Thoracic aorta (tissue), 2 donors: ENCODE measurements at places on chromosomes 11 and 22. TPM values are rescaled to one million over a fixed set of nuclear protein-coding genes. Genes with fewer than 3 reads are reported as not detected.

DNA sequence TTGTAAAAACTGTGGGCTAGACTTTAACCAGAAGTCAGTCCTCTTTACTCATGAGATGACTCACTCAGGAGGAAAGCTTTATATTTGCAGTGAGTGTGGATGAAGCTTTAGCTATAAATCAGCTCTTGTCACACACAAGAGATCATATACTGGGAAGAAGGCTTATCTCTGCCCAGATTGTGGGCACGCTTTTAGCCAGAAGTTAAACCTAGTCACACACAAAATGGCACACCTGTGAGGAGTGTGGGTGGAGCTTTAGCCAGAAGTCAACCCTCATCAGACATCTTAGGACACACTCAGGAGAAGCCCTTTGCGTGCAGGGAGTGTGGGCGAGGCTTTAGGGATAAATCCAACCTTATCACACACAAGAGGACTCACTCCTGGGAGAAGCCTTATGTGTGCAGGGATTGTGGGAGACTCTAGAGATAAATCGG, 706.9 kb upstream of the LUZP2 start:
- H3K4me3 ChIP-seq, result no peak overlapping the region
- no peaks in the 10 kb centered on the region for H3K4me1 ChIP-seq
- DNase-seq, result no peak
- H3K27ac ChIP-seq, result no peak overlapping the region

DNA sequence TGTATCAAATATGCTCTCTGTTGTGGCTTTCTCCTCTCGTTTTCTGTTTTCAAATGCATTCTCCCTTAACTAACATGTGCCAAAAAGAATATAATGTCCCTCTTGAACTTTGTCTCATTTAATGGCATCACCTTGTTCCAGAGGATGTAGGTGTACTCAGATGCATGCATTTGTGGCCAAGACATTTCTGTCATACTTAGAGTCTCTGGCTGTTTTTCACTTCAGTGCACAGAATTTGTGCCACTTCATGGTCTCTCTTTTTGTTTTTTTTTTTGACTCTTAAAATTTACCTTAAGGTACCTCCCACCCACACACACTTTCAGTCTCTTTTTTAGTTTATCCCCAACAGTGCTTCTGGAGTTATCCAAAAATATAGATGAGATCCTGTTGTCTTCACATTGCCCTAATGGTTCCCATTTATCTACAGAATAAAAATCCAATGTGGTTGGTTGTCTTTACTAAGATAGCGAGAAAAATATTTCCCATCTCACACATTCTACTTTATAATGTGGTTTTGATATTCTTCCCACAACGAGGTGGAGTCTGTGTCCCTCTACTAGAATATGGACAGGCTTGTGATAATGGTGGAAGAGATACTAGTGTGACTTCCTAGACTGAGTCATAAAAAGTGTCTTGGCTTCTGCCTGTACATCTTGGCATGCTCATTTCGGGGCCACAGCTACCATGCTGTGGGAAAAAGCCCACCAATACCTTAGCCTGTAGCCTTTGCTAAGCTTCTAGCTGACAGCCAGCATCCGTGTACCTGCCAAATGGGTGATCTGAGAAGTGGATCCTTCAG, 125.8 kb downstream of the DDX10 start:
- no peaks in the 10 kb centered on the region for H3K27me3 ChIP-seq
- no peaks in the 10 kb centered on the region for H3K36me3 ChIP-seq
- H3K4me3 ChIP-seq, result no peak overlapping the region
- H3K27ac ChIP-seq, result no peak overlapping the region
- DNase-seq, result no peak

- no peak overlapping the region for H3K27ac ChIP-seq
- no peak overlapping the region for H3K4me3 ChIP-seq
- DNase-seq, result no peak
- H3K36me3 ChIP-seq, result no peaks in the 10 kb centered on the region
- no peaks in the 10 kb centered on the region for H3K4me1 ChIP-seq
These were observed 1166.6 kb downstream of the TBC1D22A start for GRCh38 chr22:47929073-47929472.

DNA sequence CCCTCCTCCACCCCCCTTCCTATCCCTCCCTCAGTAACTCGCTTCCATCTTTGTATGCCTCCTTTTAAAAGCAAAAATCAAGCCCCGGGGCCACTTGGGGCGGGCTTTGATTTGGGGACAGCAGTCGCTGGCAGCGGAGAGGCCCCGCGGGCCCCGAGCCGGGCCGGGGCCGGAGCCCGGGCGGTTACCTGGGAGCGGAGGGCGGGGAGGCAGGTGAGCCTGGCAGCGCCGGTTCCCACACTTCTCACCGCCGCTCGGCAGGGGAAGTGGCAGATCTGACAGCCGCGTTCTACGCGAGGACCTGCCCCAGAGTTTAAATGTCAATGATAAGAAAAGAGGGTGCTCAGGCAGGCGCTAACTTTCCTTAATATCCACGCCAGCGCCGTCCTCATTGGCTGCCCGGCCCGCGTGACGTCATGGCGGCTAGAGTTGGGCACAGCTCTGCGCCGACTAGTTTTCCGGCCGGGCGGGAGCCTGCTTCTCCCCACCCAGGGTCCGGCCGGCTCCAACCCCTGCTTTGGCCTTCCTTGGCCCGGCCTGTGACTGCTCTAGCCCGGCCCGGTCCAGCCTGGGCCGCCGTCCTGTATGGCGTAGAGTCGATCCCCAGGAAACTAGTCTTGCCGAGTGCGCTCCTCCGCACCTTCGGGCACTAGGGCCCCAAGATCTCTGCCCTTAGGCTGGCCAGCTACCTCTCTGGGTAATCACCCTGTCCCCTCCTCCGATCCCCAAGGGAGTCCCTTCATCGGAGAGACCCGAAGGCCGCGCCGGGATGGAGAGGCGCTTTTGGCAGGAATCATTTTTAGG, 6.7 kb upstream of the PAX6 start:
- peaks cover 43% of the 10 kb centered on the region for H3K27me3 ChIP-seq
- peaks cover 46% of the 10 kb centered on the region for H3K4me1 ChIP-seq
- H3K4me3 ChIP-seq, result peak overlapping the region; percentile 58
- H3K36me3 ChIP-seq, result no peaks in the 10 kb centered on the region
- no peak for DNase-seq
- no peak overlapping the region for H3K27ac ChIP-seq

DNA sequence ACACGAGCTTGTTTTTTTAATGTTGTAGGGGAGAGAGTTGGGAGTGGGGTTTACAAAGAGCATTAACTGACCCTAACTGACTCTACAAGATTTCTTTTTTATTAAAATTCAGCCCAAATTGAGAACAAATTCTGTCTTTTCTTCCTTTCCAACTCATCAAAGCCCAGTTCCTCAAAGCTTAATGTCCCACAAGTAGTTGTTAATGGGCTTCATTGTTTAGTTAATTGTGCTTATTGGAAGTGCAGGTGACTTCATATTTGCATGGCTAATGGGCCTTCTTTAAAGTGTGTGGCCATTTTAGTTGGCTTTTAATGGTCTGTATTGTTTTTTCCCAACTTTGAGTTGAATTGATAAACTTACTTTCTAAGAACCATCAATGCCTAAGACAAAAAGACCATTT, 39.8 kb downstream of the MPPED2 start:
- no peaks in the 10 kb centered on the region for H3K27me3 ChIP-seq
- H3K36me3 ChIP-seq, result no peaks in the 10 kb centered on the region
- H3K4me3 ChIP-seq, result no peak overlapping the region
- DNase-seq, result no peak

DNA sequence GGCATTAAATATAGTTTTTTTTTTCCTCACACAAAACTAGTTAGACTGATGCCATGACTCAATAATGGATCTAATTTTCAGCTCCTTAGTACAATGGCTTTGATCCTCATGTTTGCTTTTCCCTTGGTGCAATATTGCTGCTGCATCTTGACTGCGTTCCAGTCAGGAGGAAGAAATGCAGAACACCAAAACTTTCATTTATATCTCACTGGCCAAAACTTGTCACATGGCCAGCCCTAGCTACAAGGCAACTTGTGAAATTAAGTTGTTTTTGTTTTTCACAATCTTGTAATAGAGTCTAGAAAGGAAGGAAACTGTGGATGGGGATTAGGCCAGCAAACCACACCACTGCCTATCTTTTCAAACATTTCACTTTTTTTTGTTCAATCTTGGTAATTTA, 36.7 kb downstream of the SMC1B start:
- H3K36me3 ChIP-seq, result no peaks in the 10 kb centered on the region
- no peaks in the 10 kb centered on the region for H3K4me1 ChIP-seq
- H3K27me3 ChIP-seq, result no peaks in the 10 kb centered on the region
- no peak overlapping the region for H3K4me3 ChIP-seq

GRCh38 chr11:65432686-65433582, 10.3 kb downstream of the NEAT1 start:
- H3K4me3 ChIP-seq, result peak overlapping the region; percentile 94
- no peak overlapping the region for H3K27ac ChIP-seq
- H3K36me3 ChIP-seq, result peaks cover 39% of the 10 kb centered on the region
- peaks cover 94% of the 10 kb centered on the region for H3K4me1 ChIP-seq
- no peaks in the 10 kb centered on the region for H3K27me3 ChIP-seq
- DNase-seq, result no peak

- peaks cover 3% of the 10 kb centered on the region for H3K36me3 ChIP-seq
- H3K4me1 ChIP-seq, result peaks cover 28% of the 10 kb centered on the region
- H3K27ac ChIP-seq, result no peak overlapping the region
- no peaks in the 10 kb centered on the region for H3K27me3 ChIP-seq
- no peak for DNase-seq
These were observed 10.3 kb downstream of the CBX7 start for GRCh38 chr22:39142088-39142680.

DNA sequence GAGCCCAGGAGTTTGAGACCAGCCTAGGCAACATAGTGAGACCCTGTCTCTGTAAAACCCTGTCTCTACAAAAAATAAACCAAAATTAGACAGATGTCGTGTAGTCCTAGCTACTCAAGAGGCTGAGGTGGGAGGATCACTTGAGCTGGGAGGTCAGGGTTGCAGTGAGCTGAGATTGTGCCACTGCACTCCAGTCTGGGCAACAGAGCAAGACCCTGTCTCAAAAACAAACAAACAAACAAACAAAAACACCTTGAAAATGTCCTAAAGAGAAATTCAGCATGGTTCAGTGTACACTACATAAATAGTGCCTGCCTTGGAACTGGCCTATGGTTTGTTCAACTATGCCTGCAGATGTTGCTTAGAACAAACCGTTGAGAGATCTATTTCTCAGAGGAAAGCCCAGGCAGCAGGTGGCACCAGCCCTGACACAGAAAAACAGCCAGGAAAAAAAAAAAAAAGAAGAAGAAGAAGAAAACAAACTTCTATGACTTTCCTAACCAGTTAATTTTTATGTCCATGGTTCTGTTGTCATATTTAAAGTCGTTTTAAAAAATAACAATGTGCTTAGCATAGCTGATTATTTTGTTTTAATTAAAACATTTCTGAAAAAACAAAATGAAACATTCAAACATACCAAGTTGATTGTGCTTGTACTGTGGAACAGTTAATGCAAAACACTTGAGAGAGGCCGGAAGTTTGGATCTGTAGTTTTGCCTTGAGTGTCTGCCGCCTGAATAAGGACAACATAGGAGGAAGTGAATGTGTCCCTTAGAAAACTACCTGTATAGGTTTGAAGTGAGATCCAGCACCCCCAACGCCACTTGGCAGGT, 5.4 kb downstream of the KREMEN1 start:
- DNase-seq, result no peak
- no peaks in the 10 kb centered on the region for H3K27me3 ChIP-seq
- no peak overlapping the region for H3K4me3 ChIP-seq
- no peaks in the 10 kb centered on the region for H3K36me3 ChIP-seq

- H3K4me3 ChIP-seq, result no peak overlapping the region
- H3K27me3 ChIP-seq, result no peaks in the 10 kb centered on the region
- DNase-seq, result no peak
These were observed 48.9 kb upstream of the MYEOV start for GRCh38 chr11:69245041-69245440.

- H3K4me3 ChIP-seq, result peak overlapping the region; percentile 38
- DNase-seq, result no peak
- H3K27me3 ChIP-seq, result no peaks in the 10 kb centered on the region
- peaks cover 3% of the 10 kb centered on the region for H3K4me1 ChIP-seq
These were observed 157.6 kb downstream of the BLID start for GRCh38 chr11:121958323-121958970.

DNA sequence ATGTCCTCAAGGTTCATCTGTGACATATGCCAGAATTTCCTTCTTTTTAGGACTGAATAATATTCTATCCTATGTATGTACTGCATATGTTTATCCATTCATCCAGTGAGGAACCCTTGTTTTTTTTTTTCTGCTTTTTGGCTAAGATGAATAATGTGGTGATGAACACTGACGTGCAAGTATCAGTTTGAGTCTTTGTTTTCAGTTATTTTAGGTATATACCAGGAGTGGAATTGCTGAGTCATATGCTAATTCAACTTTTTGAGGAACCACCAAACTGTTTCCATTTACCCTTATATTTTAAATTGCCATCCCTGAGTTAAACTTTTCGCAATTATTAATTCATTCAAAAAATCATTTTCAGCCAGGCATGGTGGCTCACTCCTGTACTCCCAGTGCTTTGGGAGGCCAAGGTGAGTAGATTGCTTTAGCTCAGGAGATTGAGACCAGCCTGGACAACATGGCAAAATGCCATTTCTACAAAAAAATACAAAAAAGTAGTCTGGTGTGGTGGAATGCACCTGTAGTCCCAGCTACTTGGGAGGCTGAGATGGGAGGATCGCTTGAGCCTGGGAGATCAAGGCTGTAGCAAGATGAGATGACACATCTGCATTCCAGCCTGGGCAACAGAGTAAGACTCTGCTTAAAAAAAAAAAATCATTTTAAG, 64.2 kb downstream of the MICAL2 start:
- H3K4me3 ChIP-seq, result no peak overlapping the region
- DNase-seq, result no peak
- H3K27ac ChIP-seq, result peak overlapping the region; percentile 58
- peaks cover 3% of the 10 kb centered on the region for H3K36me3 ChIP-seq
- peaks cover 3% of the 10 kb centered on the region for H3K27me3 ChIP-seq

DNA sequence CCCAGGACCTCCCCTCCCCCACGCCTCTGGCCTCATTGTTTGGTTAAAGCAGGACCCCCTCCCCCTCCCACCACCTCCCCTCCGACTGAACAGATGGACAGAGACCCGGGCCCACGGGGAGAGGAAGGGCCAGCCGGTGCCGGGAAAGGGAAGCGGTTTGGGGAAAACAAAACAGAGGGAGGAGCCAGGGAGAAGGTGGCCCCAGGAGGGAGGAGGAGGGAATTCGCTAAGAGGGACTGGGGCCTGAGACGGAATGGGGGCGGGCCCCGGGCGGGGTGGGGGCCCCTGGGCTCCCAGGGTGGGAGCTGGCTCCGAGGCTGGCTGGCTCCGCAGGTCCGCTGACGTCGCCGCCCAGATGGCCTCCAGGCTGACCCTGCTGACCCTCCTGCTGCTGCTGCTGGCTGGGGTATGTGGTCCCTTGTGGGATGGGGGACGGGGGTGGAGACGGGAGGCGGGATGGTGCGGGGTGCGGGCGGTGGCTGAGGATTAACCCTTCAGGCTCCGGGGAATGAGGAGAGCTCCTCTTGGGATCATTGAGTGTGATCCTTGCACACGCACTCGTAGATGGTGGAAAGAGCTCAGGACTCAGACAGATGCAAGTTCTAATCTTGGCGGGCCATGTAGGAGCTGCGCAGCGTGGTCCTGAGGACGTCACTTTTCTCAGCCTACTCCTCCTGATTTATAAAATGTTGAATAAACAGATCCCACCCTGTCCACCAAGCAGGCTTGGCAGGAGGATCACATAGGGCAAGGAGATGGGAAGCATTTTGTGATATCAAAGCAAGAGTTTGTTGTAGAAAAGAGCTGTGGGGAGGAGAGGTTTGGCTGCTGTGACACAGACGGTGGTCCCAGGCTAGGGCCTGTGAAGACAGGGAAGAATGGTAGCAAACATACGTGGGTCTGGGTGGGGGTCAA, 688 bp downstream of the SERPING1 start:
- peaks cover 15% of the 10 kb centered on the region for H3K36me3 ChIP-seq
- H3K27ac ChIP-seq, result peak overlapping the region; percentile 99

Gene HTR3B
- not detected for total RNA-seq

Gene DCDC1
- total RNA-seq, result not detected

Gene GATD1
- 48.7 TPM for total RNA-seq

Gene PIWIL4
- 11.5 TPM for total RNA-seq
